ENCODE measurements at places on chromosomes 5 and 9.

DNA sequence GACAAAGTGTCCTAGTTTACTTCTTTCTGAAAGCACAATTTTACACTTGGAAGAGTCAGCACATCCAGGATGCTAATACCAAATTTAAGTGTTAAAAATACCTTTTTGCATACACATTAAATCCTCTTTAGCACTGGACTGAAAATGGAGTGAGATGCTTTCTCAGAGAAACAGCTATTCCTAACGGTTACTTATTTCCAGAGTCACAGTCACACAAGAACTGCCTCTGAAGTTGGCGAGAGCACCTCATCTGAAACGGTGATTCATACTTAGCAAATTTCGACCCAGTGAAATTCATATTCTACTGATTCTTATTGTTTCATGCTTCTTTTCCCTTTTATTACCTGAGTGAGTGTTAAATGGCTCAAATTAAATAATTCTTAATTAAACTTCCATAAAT, 12.2 kb downstream of the CDH18 start:
- DNase-seq = no peak

DNA sequence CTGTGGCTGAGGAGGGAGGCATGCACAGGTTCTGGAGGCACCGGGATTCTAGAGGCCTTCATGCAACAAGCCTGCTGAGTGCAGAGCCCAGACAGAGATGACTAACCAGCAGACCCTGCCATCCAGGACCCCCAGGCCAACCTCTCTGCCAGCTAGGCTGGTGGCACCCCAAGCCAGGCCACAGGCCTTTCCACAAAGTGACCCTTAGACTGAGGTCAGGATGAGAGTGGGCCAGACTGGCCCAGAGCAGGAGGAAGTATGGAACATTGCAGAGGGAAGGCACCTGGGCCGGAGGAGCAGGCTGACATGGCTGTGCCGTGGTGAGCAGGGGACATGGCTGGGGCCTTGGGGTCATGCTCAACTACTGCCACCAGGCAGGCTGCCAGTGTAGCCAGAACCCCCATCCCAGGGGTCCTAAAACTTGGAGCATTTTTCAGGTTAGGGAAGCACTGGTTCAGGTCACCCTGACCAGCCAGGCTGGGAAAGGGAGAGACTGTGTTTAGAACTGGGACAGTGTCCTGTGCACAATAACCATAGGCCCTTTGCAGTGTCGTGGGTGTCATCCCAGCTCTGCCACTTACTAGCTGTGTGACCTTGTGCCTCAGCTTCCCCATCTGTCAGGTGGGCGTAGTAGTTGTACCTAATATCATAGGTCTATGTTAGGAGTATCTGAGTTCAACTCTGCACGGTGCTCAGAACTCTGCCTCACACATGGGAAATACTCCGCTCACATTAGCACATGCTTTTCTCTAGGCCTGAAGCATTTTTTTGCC, 17.3 kb downstream of the TCF7 start:
- no peak for DNase-seq

GRCh38 chr5:32534041-32534440, 51.3 kb upstream of the SUB1 start:
- DNase-seq = no peak

DNA sequence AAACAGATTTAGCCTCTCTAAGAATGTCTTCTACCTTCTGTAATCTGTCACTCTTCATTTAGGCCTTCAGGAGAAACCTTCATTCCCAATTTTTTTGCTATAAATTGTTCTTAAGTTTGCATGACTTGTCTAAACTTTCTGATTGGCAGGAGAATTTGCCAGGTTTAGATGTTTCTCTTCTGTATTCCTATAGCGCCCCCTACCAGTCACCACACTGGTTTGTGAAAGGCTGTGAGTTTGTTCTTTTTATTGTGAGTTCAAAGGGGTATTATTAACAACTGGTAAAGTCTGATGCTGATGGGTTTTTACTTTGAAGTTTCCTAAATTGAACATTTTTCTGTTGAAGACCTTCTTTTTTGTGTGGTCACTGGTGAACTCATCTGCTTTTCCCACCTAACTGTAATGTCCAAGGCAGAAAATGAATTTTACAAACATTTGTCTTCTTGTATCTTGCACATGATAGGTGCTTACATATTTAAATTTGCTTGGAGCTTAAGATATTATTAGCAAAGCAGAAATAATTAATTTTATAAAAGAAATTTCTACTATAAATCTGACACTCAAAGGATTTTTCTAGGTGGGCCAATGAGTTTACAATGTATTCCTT, 18.4 kb upstream of the F2RL2 start:
- DNase-seq = peak; percentile 71

DNA sequence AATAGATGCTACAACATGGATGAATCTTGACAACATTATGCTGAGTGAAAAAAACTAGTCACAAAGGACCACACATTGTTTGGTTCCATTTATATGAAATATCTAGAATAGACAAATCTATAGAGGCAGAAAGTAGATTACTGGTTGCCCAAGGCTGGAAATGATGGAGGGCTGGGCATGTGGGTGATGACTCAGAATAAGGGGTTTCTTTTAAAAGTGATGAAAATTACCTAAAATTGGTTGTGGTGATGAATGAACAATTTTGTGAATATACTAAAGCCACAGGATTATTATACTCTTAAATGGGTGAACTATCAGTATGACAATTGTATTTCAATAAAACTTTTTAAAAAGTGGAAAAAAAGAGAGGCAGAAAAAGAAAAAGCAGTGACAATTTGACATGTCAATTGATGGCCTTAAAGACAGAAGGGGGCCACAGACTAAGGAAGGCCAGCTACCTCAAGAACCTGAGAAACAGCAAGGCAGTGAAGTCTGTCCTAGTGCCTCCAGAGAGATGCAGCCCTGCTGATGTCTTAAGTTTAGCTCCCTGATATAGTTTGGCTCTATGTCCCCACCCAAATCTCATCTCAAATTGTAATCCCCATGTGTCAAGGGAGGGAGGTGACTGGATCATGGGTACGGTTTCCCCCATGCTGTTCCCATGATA, 182.7 kb downstream of the PIK3R1 start:
- no peak for DNase-seq

GRCh38 chr9:76018235-76018634, 127.8 kb downstream of the PCSK5 start:
- no peak for DNase-seq

GRCh38 chr9:133332381-133332730, 3.6 kb downstream of the SURF6 start:
- no peak for DNase-seq

DNA sequence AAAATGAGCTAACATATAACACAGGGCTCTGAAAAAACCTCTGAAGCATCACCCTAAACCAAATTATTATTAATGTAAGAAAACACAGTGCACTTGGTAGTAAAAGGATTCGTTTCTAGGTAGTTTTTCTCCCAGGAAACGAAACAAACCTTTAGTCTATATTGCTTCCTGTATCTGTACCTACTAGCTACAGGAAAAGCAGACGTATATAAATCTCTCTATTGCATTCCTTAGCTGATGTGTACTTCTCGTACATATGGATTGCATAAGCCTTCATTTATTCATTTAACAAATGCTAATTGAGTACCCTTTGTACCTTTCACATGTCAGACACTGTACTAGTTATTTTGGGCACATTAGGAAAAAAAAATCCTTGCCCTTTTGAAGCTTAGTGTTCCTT, 85.0 kb upstream of the RASA1 start:
- no peak for DNase-seq

DNA sequence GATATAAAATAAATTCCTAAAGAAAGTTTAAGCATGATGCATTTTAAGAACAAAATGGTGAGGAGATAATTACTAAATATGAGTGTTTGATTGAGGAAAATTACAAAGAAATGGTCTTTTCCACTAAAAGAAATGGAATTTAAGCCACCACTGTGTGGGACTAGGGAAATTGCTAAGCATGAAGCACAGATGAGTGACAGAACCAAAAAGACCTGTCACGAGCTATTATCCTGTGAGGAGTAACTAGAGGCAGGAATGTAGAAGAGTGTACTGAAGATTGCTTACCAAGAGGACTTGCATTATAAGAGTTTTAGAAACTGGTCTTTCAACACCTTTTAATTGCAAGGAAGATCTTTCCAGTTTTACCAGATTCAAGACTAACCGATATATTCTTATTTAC, 193.6 kb upstream of the PRR16 start:
- no peak for DNase-seq

GRCh38 chr9:121688146-121688680, 36.8 kb downstream of the DAB2IP start:
- DNase-seq = no peak

GRCh38 chr9:86968258-86968920, 21.1 kb upstream of the GAS1 start:
- DNase-seq = no peak

All from fibroblast of the conjunctiva (primary cell).